ENCODE measurements at places on chromosomes 1 and 21.

GRCh38 chr1:30807318-30808066 lies 49.9 kb upstream of the LAPTM5 start:
- DNase-seq: no peak

GRCh38 chr1:27284425-27285273 lies 37.3 kb upstream of the TMEM222 start:
- no peak for DNase-seq

DNA sequence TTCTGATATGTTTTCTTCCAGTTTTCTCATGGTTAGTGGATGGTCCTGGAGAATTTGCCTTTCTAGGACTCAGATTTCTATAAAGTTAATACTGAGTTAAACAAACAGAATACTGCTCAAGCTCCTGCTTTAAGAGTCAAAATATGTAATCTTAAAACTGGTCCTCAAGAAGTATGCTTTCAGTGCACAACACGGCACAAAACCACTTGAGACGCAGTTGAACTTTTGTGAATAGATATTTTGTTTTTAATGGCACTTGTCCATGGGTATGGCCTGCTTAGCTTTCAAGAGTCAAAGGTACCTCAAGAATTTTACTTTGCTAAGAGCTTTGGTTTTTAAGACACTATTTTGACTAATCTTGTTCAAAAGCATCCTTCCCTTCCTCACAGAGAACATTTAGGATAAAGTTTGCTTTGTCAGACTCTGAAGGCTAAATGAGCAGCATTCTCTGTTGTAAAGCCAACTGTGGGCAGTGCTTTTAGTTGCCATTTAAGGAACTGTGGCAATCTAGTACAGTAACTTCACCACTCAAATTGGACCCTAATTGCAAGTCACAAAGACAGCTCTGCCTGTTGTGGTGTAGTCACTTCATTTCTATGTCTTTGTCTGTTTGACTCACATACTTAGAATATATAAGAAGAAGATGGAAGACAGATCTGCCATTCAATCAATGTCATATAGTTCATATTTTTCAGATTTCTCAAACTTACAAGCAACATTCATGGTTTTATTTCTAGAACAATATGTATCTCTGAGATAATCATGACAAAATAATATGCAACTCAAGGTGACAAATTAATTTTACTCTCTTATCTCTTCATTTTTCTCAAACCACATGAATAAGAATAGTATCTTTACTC lies 28.8 kb downstream of the SAMD13 start:
- no peak for DNase-seq

DNA sequence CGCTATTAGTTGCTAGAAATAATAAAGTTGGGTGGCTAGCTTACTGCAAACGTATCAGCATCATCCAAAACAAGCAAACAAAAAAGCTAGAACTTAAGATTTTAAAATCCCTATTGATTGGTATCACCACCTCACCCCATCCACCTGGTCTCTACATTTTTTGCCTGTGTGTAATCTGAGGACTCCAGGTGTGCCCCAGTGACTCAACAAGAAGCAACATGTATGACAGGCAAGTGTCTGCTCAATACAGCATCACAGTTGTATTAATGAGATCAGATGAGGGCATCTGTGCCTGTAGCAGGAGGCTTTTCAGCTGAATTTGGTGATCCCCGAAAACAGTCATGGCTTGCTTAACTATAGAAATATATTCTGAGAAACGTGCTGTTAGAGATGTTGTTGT lies 14.6 kb upstream of the PAPPA2 start:
- DNase-seq: no peak

- DNase-seq: no peak
Measured at GRCh38 chr1:221157026-221157761, 278.0 kb downstream of the HLX start.

DNA sequence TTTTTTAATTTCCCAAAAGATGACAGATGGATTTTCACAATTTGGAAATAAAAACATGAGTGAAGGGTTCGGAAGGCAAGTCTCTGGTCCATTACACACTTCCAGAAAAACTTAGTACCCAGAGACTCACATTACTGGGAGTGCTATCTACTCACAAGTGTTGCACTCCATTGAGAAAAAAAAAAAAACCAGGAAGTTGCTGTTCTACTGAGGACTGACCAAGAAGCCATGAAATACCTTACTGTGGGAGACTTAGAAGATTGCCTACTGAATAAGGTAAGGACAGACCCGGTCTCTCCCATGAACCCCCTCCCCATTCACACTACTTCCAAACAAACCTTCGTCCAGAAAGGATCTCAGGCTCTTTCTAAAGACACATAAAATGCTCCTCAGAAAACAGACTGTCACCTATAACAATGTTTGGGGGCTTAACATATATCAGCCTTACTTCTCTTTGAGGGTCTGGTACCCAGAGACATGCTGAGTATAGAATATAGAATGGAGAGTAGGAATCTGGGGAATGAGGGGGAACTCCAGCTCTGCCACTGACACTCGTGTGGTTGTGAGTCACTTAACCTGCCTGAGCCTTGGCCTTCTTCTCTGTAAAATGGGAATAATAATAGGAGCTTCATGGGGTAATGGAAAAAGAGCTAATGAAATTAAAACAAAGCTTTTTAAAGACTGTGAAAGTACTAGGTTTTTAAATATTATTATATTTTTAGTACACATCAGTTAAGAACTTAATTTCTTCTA lies 1.4 kb downstream of the MAB21L3 start:
- no peak for DNase-seq

DNA sequence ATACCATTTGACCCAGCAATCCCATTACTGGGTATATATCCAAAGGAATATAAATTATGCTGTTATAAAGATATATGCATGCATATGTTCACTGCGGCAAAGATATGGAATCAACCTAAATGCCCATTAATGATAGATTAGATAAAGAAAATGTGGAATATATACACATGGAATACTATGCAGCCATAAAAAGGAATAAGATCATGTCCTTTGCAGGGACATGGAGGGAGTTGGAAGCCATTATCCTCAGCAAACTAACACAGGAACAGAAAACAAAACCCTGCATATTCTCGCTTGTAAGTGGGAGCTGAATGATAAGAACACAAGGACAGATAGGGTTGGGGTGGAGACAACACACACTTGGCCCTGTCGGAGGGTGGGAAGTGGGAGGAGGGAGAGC lies 19.8 kb upstream of the REG4 start:
- no peak for DNase-seq

DNA sequence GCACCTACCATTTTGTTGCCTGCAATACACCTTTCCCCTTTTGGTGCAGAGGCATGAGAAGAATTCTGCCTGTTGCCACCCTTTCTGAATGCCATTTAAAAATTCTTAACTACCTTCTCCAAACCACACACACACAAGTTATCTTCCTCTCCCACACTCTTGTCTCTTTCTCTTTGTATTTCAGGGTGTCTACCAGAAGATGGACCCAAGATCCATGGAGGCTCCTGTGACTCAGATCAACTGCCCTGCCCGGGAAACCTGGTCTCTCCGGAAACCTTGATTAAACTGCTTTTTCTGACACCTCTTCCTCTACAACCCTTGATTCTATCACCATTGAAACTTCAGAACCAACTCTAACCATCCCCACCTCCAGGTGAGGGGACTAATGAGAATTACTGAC lies 2.4 kb upstream of the TARS2 start:
- DNase-seq: no peak

GRCh38 chr1:232909752-232910151 lies 40.7 kb upstream of the NTPCR start:
- DNase-seq: no peak

- DNase-seq: no peak
Measured at GRCh38 chr1:171296897-171297296, 17.1 kb upstream of the FMO4 start.

DNA sequence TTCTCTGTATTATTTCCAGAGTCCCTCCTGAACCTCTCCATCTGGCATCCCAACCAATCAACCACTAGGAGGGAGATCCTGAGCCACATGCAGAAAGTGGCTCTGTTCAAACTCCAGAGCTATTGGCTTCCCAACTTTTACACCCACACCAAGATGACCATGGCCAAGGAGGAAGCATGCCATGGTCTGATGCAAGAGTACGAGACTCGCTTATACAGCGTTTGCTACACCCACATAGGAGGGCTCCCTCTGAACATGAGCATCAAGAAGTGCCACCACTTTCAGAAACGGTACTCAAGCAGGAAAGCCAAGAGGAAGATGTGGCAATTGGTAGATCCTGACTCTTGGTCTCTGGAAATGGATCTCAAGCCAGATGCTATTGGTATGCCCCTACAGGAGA lies 23.6 kb downstream of the RGSL1 start:
- DNase-seq: no peak

DNA sequence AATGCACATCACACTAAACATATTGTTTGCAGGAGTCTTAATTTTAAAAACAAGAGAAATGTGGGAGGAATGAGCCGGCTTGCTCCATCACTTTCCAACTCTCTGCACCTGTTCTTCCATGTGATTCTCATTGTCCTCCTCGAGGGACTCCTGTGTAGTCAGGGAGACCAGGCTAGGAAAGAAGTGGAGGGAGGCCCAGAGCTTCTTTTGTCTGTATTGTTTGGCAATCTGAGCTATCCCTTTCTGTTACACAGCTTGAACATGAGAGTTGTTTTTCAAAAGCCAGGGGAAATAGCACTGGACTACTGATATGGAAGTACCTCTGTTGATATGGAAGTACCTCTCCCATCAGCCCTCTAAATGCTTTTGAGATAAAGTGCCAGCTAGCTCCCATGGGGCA lies 18.8 kb upstream of the LRRC8D start:
- DNase-seq: no peak

- DNase-seq: no peak
Measured at GRCh38 chr1:160362168-160362957, 4.5 kb upstream of the NHLH1 start.

DNA sequence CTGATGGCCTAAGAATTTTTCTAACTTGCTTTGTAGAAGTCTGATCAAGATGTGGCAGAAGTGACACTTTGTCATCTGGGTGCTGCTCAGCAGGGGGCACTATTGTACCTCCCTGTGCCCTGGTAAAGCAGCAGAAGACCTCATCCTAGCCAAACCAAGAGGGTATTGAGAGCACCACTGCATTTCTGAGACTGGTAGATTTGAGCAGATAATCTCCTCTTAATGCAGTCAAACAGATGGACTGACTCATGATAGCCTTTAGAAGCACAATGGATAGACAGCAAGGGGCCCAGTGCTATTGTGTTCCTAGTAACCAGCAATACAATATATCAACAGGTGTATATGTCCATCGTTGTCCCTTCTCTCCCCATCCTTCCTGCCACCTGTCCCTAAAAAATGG lies 5.7 kb downstream of the TPM3 start:
- no peak for DNase-seq

DNA sequence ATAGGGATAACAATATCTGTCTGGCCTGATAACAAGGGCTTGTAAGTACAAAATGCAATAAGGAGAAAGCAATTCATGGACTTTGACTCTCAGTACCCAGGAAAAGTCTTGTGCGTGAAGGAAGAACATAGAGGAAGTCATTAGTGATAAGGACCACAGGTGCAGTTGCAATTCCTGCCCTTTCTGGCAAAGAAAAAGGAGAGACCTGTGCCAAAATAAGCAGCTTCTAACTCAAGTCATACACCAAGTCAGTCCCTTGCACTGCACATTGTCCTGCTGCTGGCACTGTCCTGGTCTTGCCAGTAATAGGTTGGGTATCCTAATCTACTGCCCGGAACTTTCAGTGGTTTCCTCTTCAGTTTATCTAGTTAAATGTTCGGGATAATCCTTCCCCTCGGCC lies 14.8 kb upstream of the SOD1 start:
- no peak for DNase-seq

- DNase-seq: no peak
Measured at GRCh38 chr1:87329051-87329525, 408 bp downstream of the LMO4 start.

GRCh38 chr1:201968202-201968925 lies 13.1 kb downstream of the TIMM17A start:
- DNase-seq: no peak

DNA sequence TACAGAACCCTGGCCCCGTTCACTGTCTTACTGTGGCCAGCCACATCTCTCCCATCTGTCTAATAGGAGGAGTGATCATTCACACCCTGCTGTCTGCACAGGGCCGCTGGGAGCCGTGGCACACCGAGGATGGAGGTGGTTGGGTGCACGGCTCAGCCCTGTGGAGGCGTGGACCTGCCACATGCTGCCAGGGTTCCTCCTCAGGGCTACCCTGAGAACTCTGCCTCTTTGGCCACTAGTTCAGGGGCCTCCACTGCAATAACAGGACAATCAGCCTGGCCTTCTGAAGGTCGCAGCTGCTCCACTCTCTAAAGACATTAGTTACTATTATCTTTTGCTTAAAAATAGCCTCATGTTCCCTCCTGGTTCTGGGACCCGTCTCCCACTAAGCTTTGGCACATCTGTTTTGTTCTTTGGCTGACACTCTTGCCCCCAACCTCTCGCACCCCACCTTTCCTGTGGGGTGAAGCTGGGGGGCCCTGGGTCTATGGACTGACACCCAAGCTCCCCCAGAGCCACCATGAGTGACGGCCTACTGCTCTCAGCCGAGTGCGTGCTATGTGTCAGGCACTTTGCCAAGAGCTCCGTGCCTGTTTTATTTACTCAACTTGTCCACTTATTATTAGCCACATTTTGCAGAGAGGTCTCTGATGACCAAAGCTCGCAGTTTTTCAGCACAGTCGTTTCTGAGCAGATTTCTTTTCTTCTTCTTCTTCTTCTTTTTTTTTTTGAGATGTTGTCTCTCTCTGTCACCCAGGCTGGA lies 66.3 kb downstream of the ARHGEF10L start:
- DNase-seq: no peak

- no peak for DNase-seq
Measured at GRCh38 chr21:16587141-16587581, 857.4 kb downstream of the USP25 start.

DNA sequence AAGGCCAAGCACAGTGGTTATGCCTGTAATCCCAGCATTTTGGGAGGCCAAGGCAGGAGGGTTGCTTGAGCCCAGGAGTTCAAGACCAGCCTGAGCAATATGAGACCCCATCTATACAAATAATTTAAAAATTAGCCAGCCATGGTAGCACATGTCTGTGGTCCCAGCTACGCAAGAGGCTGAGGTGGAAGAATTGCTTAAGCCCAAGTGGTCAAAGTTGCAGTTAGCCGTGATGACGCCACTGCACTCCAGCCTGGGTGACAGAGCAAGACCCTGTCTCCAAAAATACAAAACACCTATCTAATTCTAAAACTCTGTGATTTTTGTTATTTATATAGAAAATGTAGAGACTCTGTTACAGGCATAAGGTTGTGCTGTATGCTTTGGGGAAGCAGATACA lies 44.2 kb upstream of the ZYG11A start:
- DNase-seq: no peak

GRCh38 chr1:231935856-231936255 lies 309.3 kb downstream of the DISC1 start:
- no peak for DNase-seq

GRCh38 chr21:24045775-24046215 lies 1561.5 kb downstream of the MRPL39 start:
- no peak for DNase-seq

- no peak for DNase-seq
Measured at GRCh38 chr21:28801906-28802305, 190.8 kb downstream of the LTN1 start.

- DNase-seq: no peak
Measured at GRCh38 chr1:201713086-201713810, 115.7 kb upstream of the IPO9 start.
